ENCODE measurements at places on chromosomes 1 and 21. TPM values are rescaled to one million over a fixed set of nuclear protein-coding genes. Genes with fewer than 3 reads are reported as not detected.
A peak's percentile ranks its signal among the peaks of the same experiment; 100 is the strongest.

Gene CRB1
- 0.03 TPM for polyA plus RNA-seq

GRCh38 chr1:205260948-205261732 lies 33.4 kb downstream of the TMCC2 start:
- DNase-seq = no peak

Gene NAV1
- polyA plus RNA-seq = 6.5 TPM

Gene PRDX6
- polyA plus RNA-seq = 347 TPM

Gene MFAP2
- 11.6 TPM for polyA plus RNA-seq

DNA sequence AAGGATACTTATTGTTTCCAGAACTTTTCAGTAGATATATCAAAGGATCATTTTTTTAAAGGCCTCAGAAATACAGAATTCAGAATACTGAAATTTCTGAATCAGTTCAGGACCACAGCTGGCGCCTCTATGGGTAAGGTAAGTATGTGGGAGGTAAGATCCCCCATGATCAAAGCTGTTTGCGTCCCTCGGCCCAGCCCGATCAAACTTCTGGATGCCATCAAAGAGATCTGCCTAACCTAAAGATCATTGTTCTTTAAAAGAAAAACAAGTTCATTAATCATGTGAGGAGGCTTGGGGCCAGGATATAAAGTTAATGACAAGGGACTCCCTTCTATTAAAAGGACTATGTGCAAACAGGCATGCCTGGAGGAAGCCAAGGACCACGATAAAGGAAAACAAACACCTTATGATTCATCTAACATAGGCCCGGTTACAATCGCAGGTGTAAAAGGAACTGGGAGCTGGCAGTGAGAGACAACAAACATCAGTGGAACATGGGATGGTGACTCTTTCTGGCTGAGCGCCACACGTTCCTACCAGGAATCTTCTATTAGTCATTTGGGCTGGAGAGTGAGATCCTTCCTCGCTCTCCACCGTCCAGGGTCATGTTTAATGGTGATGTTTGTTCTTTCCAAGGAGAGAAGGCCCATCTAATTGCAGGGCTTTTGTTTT lies 2.8 kb upstream of the BACE2 start:
- no peak for DNase-seq

DNA sequence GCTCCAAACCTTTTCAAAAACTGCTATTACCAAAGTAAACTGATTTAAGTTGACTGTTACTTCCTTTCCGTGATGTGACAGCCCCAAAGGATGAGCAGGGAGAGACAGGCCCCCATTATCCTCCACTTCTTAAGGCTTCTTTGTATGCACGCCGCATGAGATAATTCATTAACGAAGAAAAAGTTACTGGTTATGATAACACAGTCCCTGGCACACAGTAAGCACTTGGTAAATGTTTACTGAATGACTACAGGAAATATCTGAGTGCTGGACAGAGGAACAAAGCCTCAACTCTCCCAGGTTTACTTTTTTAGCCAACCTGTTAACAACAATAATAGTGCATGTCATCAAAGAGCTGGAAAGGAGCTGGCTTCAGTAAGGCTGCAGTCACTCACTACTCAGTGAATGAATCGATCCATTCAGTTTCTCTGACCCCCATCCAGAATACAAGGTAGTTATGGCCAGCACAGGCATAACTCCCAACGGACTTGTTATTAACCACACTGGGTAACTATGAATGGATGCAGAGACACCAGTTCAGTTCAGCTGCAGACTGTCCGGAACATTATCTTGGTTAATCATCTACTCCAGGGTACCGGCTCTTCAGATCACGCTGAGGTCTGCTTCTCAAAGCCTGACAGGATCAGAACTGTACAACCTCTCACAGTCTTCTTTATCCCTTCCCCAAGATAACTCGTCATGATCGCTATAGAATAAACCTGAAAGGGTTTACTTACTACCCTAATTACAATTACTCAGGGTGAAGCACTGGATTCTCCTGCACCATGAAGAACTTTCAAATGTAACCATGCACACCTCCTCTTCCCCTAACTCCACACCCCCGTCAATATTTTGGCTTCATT lies 58.3 kb downstream of the TGFBR3 start:
- no peak for DNase-seq

Gene P3H1
- 31.0 TPM for polyA plus RNA-seq

DNA sequence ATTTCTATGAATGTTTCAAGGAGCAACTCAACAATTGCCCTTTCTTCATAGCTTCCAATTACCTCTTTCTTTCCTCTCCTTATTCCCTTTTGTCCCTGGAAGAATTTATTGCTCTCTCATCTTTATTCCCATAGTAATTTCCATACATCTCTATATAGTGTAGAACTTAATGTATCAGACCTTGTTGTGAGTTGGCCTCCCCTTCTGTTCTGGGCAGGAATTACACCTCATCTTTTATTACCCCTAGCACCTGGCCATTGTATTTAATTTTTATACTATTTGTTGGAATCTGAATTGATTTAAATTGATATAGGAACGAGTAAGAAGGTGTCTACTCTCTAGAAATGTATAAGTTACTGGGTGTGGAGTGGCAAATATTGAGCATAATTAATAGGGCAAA lies 114.5 kb downstream of the CACHD1 start:
- DNase-seq = no peak

- DNase-seq = no peak
Observed at GRCh38 chr1:111223126-111223685, 4.3 kb upstream of the CHI3L2 start.

DNA sequence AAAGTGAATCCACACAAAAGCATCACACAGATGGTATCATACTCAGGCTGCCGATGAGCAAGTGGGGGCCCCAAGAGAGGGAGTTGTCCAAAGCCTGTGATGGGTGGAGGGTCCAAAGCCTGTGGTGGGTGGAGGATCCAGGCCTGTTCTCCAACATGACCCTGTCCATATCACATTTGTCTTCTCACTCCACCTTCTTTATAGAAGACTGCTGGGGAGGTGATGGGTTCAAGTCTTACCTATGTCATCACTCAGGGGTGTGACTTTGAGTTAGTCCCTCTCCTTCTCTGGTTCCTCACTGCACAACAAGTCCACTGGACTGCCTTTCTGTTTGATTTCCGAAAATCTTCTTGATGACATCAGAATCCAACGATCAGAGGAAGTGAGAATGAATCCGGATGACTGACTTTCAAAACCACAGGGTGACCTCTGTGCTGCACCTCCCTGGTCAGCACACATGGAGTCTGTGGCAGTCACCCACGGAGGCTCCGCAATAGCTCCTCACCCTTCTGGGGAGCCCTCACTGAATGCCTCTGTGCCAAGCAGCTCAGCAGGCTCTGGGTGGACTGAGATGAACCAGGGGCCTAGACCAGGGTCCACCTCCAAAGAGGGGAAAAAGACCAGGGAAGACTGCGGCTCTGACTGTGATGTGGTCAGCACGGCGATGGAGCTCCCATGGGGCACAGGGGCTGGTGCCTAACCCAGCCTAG lies 166.8 kb downstream of the HIVEP3 start:
- no peak for DNase-seq

GRCh38 chr1:89552471-89553081 lies 27.9 kb downstream of the LRRC8B start:
- DNase-seq = peak; percentile 54

Gene UTS2
- polyA plus RNA-seq = not detected

DNA sequence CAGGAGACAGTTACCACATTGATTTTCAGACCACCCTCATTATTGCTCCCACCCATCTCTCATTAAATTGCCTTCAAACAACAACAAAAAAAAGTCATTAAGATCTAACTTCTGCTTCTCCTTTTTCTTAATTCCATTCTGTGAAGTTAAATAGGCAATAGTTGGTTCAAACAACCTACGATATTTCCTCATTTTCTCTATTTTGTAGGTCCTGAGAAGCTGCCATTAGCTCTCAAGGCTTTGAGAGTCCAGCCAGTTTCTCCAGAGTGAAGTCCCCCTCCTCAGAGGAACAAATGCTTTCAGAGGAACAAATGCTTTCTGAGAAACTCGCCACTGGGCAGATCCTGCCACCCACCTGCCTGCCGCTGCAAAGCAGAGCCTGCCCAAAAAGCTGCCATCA lies 125.6 kb downstream of the ETS2 start:
- no peak for DNase-seq

Gene CZIB
- 53.6 TPM for polyA plus RNA-seq

GRCh38 chr1:26317146-26317545 lies 612 bp upstream of the CD52 start:
- no peak for DNase-seq

DNA sequence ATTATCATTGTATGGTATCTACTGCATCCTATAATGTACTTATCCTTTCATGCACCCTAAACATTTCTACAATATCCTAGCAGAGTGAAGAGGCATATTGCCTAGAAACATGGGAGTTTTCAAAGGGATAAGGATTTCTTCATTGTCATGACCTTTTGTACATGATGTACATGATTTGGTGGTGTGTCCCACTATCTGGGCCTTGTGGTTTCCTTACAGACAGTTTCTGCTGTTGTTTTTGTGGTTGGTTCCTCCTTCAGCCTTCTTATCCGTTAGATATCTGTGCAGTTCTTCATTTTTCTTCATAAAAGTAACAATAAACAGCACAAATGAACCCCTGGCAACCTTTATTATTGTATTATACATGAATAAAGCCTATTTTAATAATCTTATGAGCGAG lies 70.4 kb upstream of the BACH1 start:
- DNase-seq = no peak

- DNase-seq = peak; percentile 57
Observed at GRCh38 chr1:201570886-201571624, 32.1 kb downstream of the NAV1 start.

Gene DNM3
- 3.8 TPM for polyA plus RNA-seq

- DNase-seq = no peak
Observed at GRCh38 chr1:196178083-196178635, 430.1 kb downstream of the KCNT2 start.

DNA sequence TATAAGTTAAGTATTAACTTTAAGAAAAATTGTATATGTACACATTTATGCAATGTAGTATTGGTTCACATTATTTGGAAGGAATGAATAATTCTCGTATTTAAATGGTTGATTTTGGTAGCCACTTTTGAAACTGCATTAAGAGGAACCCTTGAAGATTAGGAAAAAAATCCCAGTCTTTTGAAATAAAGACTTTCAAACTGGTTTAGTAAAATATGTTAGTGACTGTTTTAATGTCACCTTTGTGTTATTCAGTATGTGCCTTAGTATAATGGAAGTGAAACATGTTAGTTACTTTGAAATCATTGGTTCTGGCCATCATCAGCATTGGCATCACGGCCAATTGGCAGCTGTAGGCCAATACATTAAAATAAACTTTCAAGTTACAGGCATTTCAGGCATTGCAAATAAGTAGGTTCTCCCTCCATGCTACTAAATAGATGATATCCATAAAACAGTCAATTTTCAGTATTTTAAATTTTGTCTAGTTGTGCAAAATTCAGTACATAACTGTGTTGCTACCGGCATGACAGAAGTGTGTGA lies 4.4 kb downstream of the MIER1 start:
- DNase-seq = peak; percentile 25

GRCh38 chr21:21001591-21002100 lies 3.4 kb downstream of the NCAM2 start:
- no peak for DNase-seq

- DNase-seq = no peak
Observed at GRCh38 chr1:95325349-95325748, 91.3 kb downstream of the RWDD3 start.

Gene FGR
- polyA plus RNA-seq = 403 TPM

Gene DEPDC1
- 0.33 TPM for polyA plus RNA-seq

- no peak for DNase-seq
Observed at GRCh38 chr1:12341667-12342066, 111.8 kb downstream of the VPS13D start.

Gene BATF3
- 8.3 TPM for polyA plus RNA-seq
